ENCODE measurements at places on chromosomes 12 and 14. TPM values are rescaled to one million over a fixed set of nuclear protein-coding genes. Genes with fewer than 3 reads are reported as not detected.

GRCh38 chr12:9361879-9362326 lies 153.7 kb upstream of the PZP start:
- no peak overlapping the region for H3K4me3 ChIP-seq
- no peaks in the 10 kb centered on the region for H3K4me1 ChIP-seq
- H3K36me3 ChIP-seq: no peaks in the 10 kb centered on the region
- no peak for DNase-seq
- H3K27me3 ChIP-seq: no peaks in the 10 kb centered on the region

DNA sequence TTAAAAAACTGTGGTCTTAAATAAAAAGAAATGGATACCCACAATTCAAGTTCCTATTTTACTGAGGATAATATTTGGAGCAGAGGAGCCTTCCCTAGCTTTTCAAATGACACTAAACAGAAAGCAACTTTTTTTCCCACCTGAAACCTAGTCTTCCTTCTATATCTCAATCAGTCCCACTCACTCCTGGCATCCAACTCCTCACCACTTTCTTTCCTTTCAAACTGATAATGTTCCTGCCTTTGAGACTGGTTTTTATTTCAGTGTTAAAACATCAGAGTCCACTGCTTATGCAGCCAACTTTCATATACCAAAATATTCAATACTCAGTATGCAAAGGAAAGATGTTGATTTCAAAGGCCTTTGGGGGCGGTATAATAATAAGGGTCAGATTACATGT lies 225.6 kb downstream of the GXYLT1 start:
- H3K36me3 ChIP-seq: no peaks in the 10 kb centered on the region
- H3K27ac ChIP-seq: no peak overlapping the region
- H3K27me3 ChIP-seq: no peaks in the 10 kb centered on the region
- no peak overlapping the region for H3K4me3 ChIP-seq
- DNase-seq: no peak

DNA sequence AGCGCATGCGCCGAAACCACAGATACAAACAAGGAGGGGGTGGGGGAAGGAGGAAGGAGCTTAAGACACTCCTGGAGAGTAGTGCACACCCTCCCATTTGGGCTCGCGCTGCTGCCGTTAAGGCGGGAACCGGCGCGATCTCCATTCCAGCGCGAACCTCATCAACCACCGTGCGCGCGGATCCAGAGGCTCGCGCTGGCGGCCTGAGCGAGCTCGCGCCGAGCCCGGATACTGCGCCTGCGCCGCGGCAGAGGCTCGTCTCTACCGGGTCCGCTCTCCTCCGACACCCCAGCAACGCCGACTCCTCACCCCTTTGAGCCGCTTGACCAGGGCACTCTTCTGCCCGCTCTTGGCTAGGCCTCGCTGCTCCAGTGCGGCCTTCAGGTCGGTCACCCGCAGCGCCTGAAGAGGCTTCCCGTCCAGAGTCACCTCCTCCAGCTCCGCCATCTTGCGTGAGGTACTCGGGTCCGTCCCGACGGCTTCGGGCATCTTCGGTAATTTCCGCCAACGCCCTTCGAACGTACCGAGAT lies at the start of gene ACIN1:
ACIN1 (minus strand) TSS at position 471 of the 530 bp plus-strand sequence; CDS start at position 447, 24 bp downstream.
- peaks cover 32% of the 10 kb centered on the region for H3K36me3 ChIP-seq
- no peaks in the 10 kb centered on the region for H3K27me3 ChIP-seq
- H3K4me1 ChIP-seq: peaks cover 26% of the 10 kb centered on the region
- H3K4me3 ChIP-seq: peak within 1 kb of the TSS; percentile 78
- H3K27ac ChIP-seq: peak within 1 kb of the TSS; percentile 88

- no peaks in the 10 kb centered on the region for H3K4me1 ChIP-seq
- no peak overlapping the region for H3K4me3 ChIP-seq
- no peak for DNase-seq
- no peaks in the 10 kb centered on the region for H3K36me3 ChIP-seq
- no peak overlapping the region for H3K27ac ChIP-seq
Measured at GRCh38 chr14:87199381-87199780, 793.6 kb downstream of the GALC start.

DNA sequence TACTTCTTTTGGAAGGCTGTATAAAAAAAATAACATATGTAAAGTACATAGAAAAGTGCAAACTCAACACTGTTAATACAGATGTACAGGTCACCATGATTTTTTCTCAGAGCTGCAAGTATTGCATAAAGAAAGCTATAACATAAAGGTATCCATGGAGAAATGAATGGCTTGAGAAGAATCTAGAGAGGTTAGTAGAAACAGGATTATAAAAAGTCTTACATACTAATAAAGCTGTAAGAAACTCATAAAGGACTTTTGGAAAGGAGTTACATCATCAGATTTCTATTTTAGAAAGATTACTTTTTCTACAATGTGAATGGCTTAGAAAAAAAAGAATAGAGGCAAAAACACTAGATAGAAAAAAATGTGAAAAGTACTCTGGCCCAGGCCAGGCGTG lies 46.4 kb downstream of the R3HDM2 start:
- no peaks in the 10 kb centered on the region for H3K27me3 ChIP-seq
- H3K27ac ChIP-seq: no peak overlapping the region
- no peak overlapping the region for H3K4me3 ChIP-seq
- no peaks in the 10 kb centered on the region for H3K4me1 ChIP-seq

DNA sequence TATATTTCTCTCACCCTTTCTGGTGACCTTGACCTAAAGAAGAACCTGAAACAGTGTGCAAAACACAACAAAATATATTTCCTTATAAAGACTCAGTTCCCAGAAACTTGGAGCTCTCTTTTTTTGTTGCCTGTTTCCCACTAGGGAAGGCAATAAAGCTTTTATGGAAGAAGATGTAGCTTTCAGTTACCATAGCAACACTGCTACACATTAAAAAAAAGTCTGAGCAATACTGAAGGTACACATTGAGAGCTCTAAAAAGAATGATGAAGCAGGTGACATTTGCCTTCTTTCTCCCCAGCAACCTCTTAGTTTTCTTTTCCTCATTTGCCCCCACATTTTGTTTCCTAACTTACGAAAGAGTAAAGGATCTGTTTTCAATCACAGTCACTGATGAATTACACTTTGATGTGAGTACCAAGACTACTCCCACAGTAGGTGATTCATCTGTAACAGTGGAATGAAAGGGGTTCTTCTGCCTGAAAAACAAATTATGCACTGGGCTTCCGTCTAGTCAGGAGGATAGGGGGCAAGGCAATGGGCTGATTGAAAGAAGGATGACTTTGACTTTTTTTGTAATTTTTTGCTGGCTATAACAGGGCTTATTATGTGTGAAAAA lies 1.1 kb upstream of the CATSPERB start:
- no peak overlapping the region for H3K4me3 ChIP-seq
- H3K36me3 ChIP-seq: no peaks in the 10 kb centered on the region
- DNase-seq: no peak
- H3K4me1 ChIP-seq: no peaks in the 10 kb centered on the region

The OR4E2 gene
- polyA plus RNA-seq: not detected

The PITPNM2 gene
- 13.2 TPM for polyA plus RNA-seq

The GLS2 gene
- 33.6 TPM for polyA plus RNA-seq

The MANSC4 gene
- 0.23 TPM for polyA plus RNA-seq

The TAS2R30 gene
- not detected for polyA plus RNA-seq

All from pancreas (tissue), 10 donors.